Stomach (tissue), 19 donors: ENCODE measurements at places on chromosomes 16 and 17. TPM values are rescaled to one million over a fixed set of nuclear protein-coding genes. Genes with fewer than 3 reads are reported as not detected.

- peak overlapping the region; percentile 69 for H3K27ac ChIP-seq
- no peaks in the 10 kb centered on the region for H3K27me3 ChIP-seq
- peaks cover 67% of the 10 kb centered on the region for H3K4me1 ChIP-seq
Measured at GRCh38 chr17:80029258-80029974, 6.3 kb downstream of the TBC1D16 start.

- H3K4me3 ChIP-seq, result no peak overlapping the region
- peaks cover 18% of the 10 kb centered on the region for H3K4me1 ChIP-seq
- H3K27ac ChIP-seq, result no peak overlapping the region
Measured at GRCh38 chr17:18963126-18964017, 11.4 kb downstream of the SLC5A10 start.

- DNase-seq, result peak; percentile 90
- peak overlapping the region; percentile 89 for H3K27ac ChIP-seq
- H3K36me3 ChIP-seq, result no peaks in the 10 kb centered on the region
- H3K4me3 ChIP-seq, result no peak overlapping the region
Measured at GRCh38 chr17:40541873-40542557, 23.3 kb downstream of the CCR7 start.

GRCh38 chr17:21676281-21677111, 15.8 kb upstream of the KCNJ18 start:
- no peaks in the 10 kb centered on the region for H3K27me3 ChIP-seq
- H3K36me3 ChIP-seq, result no peaks in the 10 kb centered on the region
- H3K27ac ChIP-seq, result no peak overlapping the region
- H3K4me1 ChIP-seq, result no peaks in the 10 kb centered on the region

GRCh38 chr16:68802190-68802589, 41.1 kb upstream of the TANGO6 start:
- H3K27ac ChIP-seq, result no peak overlapping the region
- H3K4me3 ChIP-seq, result no peak overlapping the region
- DNase-seq, result no peak

DNA sequence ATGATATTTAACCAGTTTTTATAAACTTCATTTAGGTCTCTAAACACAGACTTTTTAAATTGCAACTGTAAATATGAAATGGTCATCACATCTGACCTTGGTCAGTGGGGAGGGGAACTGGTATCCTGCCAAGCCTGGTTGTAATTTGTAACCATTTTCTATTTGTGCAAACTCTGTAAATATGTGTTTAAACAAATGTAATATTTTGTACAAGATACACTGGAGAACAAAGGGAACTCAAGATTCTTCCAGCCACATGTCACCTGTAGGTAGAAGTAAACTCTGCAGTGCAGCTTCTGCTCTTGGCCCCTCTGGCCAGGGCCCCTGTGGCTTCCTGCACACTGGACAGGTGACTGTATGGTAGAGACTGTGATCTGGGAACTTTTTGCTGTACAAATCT, 35.8 kb downstream of the AKAP1 start:
- H3K36me3 ChIP-seq, result peaks cover 100% of the 10 kb centered on the region
- no peaks in the 10 kb centered on the region for H3K27me3 ChIP-seq
- H3K27ac ChIP-seq, result no peak overlapping the region
- H3K4me3 ChIP-seq, result no peak overlapping the region
- no peaks in the 10 kb centered on the region for H3K4me1 ChIP-seq

DNA sequence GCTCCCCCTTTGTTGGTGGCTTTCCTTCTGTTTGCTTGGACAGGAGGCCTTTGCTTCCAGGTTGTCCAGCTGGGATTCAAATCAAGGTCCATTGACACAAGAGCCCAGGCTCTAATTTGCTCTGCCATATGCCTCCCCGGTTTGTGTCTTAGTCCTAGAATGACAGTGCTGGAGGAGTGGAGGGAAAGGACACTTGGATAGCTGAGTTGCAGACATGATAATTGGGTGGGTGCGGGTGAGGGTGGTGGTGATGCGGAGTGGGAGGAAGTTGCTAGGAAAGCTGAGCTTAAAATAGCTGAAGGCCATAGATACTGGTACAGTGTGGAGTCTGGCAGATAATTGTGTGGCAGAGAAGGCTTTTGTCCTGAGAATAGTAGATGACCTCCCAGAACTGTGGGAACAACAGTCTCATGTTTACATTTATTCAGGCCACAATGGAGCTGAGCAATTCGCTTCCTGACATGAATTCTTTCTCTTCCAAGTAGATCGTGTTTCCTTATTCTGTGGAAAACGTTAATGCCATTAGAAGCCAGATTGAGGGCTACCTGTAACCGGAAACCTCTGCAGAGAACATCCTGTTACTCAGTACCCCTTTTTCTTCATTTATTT, 23.8 kb downstream of the SEC14L1 start:
- H3K27me3 ChIP-seq, result no peaks in the 10 kb centered on the region
- H3K4me3 ChIP-seq, result no peak overlapping the region
- peak overlapping the region; percentile 75 for H3K27ac ChIP-seq

DNA sequence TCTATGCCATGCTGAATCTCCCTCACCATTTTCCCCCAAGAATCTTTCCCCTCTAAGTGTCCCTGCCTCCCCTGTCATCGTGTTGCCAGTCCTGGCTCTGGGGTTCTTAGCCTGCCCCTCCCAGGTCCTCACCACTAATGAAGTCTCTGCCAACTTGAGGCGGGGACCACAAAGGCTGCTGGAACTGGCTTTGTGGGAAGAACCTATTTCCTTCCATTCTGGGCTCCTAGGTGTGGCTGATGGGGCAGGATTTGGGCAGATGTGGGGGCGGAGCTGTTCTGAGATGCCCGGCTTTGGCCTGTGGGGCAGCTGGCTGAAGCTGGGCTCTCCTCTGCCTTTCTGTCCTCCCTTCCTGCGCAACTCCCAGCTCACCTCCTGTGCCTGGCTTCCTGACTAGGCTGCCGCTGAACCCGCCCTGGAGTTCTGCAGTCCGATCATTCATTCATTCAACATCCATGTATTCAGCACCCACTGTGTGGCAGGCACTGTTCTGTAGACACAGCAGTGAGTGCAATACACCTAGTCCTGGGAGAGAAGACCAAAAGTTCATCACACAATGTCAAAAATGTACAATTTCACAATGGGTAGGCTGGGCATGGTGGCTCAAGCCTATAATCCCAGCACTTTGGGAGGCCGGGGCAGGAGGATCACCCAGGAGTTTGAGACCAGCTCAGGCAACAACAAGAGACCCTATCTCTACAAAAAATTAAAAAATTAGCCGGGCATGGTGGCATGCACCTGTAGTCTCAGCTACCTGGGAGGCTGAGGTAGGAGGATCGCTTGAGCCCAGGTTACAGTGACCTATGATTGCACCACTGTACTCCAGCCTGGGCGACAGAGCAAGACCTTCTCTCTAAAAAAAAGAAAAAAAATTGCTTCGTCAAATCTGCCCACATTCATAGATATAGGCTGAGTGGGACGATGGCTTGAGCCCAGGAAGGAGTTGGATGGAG, 1.9 kb upstream of the SNN start:
- H3K36me3 ChIP-seq, result no peaks in the 10 kb centered on the region
- H3K27me3 ChIP-seq, result no peaks in the 10 kb centered on the region
- H3K4me1 ChIP-seq, result peaks cover 40% of the 10 kb centered on the region

GRCh38 chr16:9399573-9399972, 308.1 kb downstream of the HAPSTR1 start:
- H3K36me3 ChIP-seq, result no peaks in the 10 kb centered on the region
- no peaks in the 10 kb centered on the region for H3K27me3 ChIP-seq
- DNase-seq, result no peak
- peaks cover 9% of the 10 kb centered on the region for H3K4me1 ChIP-seq

- DNase-seq, result no peak
- H3K4me1 ChIP-seq, result no peaks in the 10 kb centered on the region
- H3K27me3 ChIP-seq, result no peaks in the 10 kb centered on the region
- H3K4me3 ChIP-seq, result no peak overlapping the region
Measured at GRCh38 chr16:12160249-12160648, 183.7 kb downstream of the SNX29 start.

GRCh38 chr17:50945779-50946222, 79.6 kb upstream of the TOB1 start:
- H3K4me3 ChIP-seq, result no peak overlapping the region
- H3K36me3 ChIP-seq, result no peaks in the 10 kb centered on the region
- no peaks in the 10 kb centered on the region for H3K27me3 ChIP-seq
- H3K4me1 ChIP-seq, result peaks cover 79% of the 10 kb centered on the region

- H3K4me1 ChIP-seq, result peaks cover 87% of the 10 kb centered on the region
- H3K36me3 ChIP-seq, result peaks cover 7% of the 10 kb centered on the region
- no peaks in the 10 kb centered on the region for H3K27me3 ChIP-seq
- peak overlapping the region; percentile 13 for H3K27ac ChIP-seq
Measured at GRCh38 chr17:77186141-77186604, 45.4 kb downstream of the SEC14L1 start.

DNA sequence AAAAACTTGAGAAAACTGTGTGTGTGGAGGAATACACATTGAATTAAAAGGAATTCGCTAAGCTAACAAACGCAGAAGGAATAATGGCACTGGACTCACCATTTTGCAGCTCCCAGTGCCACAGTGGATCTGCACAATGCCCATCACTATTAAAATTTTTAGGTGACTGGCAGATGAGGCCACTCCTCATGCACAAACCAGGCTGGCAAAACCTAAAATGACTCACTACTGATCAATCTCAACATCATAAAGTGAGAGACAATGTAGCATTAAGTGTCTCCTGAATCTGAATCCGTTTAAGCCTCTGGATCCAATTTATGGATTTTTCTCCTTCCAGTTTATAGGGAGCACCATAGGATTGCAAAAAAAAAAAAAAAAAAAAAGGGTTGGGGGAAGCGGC, 20.6 kb downstream of the MYH10 start:
- H3K36me3 ChIP-seq, result no peaks in the 10 kb centered on the region
- no peaks in the 10 kb centered on the region for H3K27me3 ChIP-seq
- no peak overlapping the region for H3K4me3 ChIP-seq
- no peak for DNase-seq
- H3K27ac ChIP-seq, result no peak overlapping the region
- no peaks in the 10 kb centered on the region for H3K4me1 ChIP-seq

GRCh38 chr16:1407753-1408152, 6.8 kb downstream of the UNKL start:
- peak overlapping the region; percentile 60 for H3K27ac ChIP-seq
- H3K4me3 ChIP-seq, result peak overlapping the region; percentile 51
- no peak for DNase-seq
- H3K4me1 ChIP-seq, result peaks cover 39% of the 10 kb centered on the region

DNA sequence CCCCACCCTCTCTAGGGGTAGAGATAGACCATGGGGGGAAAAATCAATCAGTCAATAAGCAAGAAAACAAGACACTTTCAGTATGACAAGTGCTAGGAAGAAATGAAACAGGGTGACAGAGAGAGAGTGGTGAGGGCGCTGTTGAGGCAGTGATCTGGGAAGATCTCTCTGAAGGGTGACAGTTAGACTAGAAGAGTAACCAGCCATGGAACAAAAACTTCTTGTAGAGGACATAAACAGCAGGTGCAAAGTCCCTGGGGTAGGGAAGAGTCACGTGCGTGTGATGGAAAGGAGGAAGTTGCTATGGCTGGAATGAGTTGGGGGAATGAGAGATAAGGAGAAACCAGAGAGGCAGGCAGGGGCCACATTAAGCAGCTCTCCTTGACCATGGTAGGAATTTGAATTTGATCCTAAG, 16.8 kb upstream of the EMP2 start:
- H3K4me3 ChIP-seq, result no peak overlapping the region
- peaks cover 5% of the 10 kb centered on the region for H3K27me3 ChIP-seq
- no peak for DNase-seq
- peaks cover 19% of the 10 kb centered on the region for H3K4me1 ChIP-seq
- H3K27ac ChIP-seq, result no peak overlapping the region

DNA sequence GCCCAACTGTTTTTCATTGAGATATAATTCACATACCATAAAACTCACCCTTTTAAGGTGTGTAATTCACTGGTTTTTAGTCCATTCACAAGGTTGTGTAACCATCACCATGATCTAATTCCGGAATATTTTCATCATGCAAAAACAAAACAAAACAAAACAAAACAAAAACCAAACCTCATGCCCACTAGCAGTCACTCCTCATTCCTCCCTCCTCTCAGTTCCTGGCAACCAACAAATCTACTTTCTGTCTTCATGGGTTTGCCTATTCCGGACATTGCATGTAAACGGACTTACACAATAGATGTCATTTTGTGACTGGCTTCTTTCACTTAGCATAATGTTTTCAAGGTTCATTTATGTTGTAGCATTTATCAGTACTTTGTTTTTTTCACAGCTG, 4.5 kb upstream of the NOD2 start:
- H3K4me3 ChIP-seq, result no peak overlapping the region
- peaks cover 28% of the 10 kb centered on the region for H3K4me1 ChIP-seq
- no peak for DNase-seq
- no peaks in the 10 kb centered on the region for H3K27me3 ChIP-seq

DNA sequence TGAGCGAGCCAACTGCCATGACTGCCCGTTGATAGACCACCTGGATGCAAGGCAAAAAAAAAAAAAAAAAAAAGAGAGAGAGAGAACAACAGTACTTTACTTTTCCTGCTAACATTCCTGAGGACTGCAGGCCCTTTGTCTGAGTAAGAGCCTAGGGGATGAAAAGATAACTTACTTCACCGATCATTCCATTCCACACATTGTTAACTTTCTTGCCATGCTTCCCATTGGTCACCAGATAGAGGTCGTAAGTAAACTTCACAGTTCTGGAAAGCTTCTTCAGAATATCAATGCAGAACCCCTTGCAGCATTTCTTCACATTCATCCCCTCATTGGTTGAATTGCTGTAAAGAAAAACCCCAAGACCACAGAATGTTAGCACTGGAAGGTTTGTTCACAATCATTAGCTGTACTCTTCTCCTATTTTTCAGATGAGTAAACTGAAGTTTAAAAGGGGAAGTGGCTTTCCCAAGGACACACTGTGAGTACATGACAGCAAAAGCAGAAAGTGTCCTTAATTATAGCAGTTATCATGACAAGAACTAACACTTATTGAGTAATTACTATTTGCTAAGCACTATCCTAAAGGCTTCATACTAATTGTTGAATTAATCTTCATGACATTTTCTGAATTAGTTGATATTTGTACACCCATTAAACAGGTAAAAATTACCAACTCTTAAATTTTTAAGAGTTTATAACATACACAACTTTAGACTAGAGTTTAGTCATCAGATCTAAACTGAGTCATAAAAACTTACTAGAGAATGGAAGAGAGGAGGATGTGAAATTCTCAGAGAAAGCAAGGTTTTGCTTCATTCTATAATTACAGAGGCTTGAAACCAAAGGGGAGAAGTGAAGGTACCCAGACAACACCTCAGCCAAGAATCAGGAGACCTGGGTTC, 341.2 kb downstream of the GRIN2A start:
- no peak overlapping the region for H3K27ac ChIP-seq
- no peaks in the 10 kb centered on the region for H3K27me3 ChIP-seq
- H3K4me3 ChIP-seq, result no peak overlapping the region
- no peaks in the 10 kb centered on the region for H3K36me3 ChIP-seq
- no peak for DNase-seq

GRCh38 chr17:64129515-64129764, 504 bp downstream of the ERN1 start:
- peaks cover 56% of the 10 kb centered on the region for H3K4me1 ChIP-seq
- H3K36me3 ChIP-seq, result peaks cover 3% of the 10 kb centered on the region
- peak overlapping the region; percentile 100 for H3K27ac ChIP-seq
- DNase-seq, result no peak

- no peaks in the 10 kb centered on the region for H3K27me3 ChIP-seq
- H3K4me3 ChIP-seq, result no peak overlapping the region
- no peaks in the 10 kb centered on the region for H3K36me3 ChIP-seq
- DNase-seq, result no peak
- no peaks in the 10 kb centered on the region for H3K4me1 ChIP-seq
Measured at GRCh38 chr17:12867726-12868125, 78.4 kb downstream of the ARHGAP44 start.

Gene HOXB9
- total RNA-seq, result not detected

Gene FOXC2
- total RNA-seq, result not detected

Gene CTRL
- total RNA-seq, result 0.37 TPM

Gene HLF
- 29.8 TPM for total RNA-seq

Gene C17orf78
- total RNA-seq, result not detected

Gene OTOP3
- total RNA-seq, result not detected

Gene ARL17A
- total RNA-seq, result 16.3 TPM

Gene GINS3
- 0.58 TPM for total RNA-seq

Gene DHRS7C
- not detected for total RNA-seq
